Psoas muscle (tissue), 8 donors: ENCODE measurements at places on chromosomes 5 and 9. TPM values are rescaled to one million over a fixed set of nuclear protein-coding genes. Genes with fewer than 3 reads are reported as not detected.

ENC1 gene
- total RNA-seq, result 2.4 TPM

CTNND2 gene
- total RNA-seq, result 0.14 TPM

MBLAC2 gene
- total RNA-seq, result 2.9 TPM

FKTN gene
- total RNA-seq, result 4.8 TPM

NACC2 gene
- 30.9 TPM for total RNA-seq

WNT8A gene
- not detected for total RNA-seq

IL4 gene
- total RNA-seq, result not detected

MYORG gene
- 16.3 TPM for total RNA-seq

DNA sequence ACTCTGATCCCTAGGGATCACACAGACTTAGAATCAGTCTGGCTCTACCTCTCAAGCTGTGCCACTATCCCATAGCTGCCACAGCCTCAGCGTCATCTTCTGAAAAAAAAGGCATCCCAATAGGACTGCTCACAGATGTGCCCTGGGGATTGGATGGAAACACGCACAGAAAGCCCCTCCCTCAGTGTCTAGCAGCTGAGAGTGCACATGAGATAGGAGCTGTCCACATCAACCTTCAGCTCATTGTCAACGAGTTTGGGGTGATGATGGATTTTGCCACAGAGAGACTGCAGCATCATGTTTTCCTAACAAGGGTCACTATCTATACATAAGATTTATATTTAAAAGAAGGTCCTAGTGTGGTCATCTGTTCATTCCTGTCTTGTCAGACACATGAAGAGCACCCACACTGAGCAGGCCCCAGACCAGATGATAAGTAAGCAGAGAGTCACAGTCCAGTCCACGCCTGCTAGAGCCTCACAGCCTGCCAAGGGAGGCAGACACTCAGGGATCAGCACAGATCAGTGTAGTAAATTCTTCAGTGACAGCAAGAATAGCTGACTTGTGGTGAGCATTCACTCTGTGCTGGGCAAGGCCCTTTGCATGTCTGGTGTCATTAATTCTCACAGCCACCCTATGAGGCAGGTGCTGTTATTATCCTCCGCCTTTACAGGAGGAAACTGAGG lies 25.8 kb downstream of the AFAP1L1 start:
- DNase-seq, result no peak

GRCh38 chr9:114936581-114936980 lies 6.2 kb upstream of the TNFSF8 start:
- no peak for DNase-seq

GRCh38 chr5:61822584-61822983 lies 483.4 kb upstream of the KIF2A start:
- no peak for DNase-seq

- DNase-seq, result no peak
Observed at GRCh38 chr5:139668924-139669661, 20.9 kb downstream of the CXXC5 start.

DNA sequence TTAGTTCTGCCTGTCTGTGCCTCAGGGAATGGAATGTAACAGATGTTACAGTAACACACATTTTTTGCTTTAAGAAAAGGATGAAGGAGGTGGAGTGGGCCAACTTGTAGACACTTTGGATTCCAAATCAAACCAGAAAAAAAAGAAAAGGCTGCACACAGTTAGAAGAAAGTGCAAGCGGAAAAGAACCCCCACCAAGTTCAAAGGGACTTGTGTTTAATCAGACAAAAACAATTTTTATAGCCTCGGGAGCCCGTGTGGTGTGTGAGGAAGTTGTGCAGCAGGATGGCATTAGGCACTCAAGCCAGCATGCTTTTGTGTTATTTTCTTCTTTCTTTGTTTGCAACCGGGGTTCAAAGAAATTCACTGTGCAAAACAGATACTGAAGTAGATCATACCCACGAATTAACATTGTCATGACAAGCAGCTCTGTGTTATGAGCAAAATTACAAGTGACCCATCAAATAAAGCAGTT lies 189.5 kb downstream of the SEMA5A start:
- no peak for DNase-seq
